ENCODE measurements at places on chromosomes 6 and 20.

DNA sequence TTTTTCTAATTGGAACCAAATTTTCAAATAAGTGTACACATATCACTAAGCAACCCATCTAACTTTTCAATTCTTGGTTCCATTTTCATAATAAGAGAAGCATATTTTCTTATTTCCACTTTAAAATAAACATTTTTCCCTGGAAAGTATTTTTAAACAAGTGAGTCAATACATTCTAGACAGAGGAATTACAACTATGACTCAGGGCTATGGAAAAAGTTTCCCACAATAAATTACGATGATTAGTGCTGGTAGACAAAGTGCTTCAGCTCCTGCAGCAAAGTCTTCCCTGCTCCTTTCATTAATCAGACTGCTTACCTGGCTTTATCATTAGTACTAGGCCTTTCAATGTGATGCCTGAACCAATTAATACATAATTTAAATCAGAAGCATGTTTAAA is 322.5 kb downstream of the HACE1 start:
- DNase-seq: no peak

- DNase-seq: no peak
Observed at GRCh38 chr6:36906539-36907325, 21.0 kb downstream of the C6orf89 start.

- DNase-seq: peak; percentile 18
Observed at GRCh38 chr6:111154981-111155380, 67.7 kb downstream of the SLC16A10 start.

DNA sequence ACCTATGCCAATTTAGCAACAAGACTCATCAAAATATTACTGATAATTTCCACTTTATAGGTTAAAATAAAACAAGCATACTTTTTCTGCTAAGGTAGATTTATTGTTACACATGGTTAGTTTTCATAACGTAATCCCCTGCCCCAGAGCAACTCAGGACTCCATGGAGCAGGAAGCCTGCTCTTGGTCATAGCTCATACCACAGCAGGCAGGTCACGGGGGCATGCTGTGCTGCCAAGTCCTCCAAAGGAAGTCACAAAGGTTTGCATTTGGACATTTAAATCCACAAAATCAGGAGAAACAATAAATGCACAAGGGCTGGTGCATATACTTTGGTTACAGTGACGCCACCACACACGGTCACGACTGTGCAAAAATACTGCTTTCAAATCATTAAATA is 12.5 kb downstream of the GZF1 start:
- no peak for DNase-seq
